ENCODE measurements at places on chromosomes 6 and 20.
A peak's percentile ranks its signal among the peaks of the same experiment; 100 is the strongest.

GRCh38 chr6:53358440-53359094 lies 9.8 kb upstream of the ELOVL5 start:
- no peak for DNase-seq

DNA sequence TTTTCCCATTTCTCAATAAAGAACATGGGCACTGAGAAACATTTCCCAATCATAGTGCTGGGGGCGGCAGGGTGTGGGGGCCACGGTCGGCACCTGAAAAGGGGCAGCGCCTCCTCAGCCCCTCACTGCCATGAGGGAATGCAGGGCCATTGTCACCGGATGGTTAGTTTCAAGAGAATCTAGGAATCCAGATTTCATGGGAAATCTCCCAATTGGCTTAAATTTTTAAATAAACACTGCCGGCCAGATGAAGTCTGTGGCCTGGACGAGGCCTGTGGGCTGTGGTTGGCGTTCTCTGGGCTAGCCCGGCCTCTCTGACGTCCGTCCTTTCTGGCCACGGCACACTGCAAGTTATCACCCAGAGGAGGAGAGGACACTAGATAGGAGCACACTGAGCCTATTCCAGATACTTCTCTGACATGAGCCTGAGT lies 25.6 kb downstream of the MANBAL start:
- DNase-seq: no peak

- no peak for DNase-seq
Measured at GRCh38 chr6:38025451-38025850, 205.9 kb downstream of the ZFAND3 start.

DNA sequence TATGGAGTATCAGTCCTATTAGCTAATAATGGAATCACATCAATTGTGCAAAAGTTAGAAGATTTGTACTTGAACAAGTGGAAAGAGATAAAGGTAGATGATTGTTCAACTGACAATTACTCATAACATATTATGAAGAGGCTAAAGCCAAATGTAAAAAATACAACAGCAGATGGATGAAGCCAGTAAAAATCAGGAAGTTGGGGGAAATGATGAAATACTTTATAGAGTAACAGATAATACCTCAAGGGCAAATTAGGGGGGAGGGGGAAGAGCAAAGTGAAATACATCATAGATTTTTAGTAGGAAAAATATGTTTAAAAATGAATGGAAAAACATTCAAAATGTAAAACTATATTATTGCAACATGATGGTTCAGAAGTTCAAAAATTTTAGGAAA lies 114.0 kb downstream of the PDSS2 start:
- DNase-seq: no peak

DNA sequence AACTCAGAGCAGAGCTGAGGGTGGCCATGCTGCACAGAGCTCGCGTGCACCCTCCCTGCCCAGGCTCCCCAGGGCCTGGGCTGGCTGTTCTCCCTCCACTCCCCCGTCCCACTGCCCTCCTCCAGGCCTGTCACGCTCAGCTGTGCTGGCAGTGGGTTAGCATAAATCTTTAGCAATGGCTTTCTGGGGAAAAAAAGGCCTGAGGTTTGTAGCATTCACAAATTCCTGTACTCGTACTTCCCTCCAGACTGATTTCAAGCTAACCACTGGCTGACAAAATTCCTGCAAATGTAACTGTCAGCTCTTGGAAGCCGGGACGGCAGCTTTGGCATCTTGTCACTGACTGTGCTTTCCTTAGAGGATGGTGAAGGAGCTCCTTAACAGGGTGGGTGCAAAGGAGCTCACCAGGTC lies 22.3 kb upstream of the SMOC2 start:
- no peak for DNase-seq

- no peak for DNase-seq
Measured at GRCh38 chr20:11918391-11918845, 725 bp downstream of the BTBD3 start.

DNA sequence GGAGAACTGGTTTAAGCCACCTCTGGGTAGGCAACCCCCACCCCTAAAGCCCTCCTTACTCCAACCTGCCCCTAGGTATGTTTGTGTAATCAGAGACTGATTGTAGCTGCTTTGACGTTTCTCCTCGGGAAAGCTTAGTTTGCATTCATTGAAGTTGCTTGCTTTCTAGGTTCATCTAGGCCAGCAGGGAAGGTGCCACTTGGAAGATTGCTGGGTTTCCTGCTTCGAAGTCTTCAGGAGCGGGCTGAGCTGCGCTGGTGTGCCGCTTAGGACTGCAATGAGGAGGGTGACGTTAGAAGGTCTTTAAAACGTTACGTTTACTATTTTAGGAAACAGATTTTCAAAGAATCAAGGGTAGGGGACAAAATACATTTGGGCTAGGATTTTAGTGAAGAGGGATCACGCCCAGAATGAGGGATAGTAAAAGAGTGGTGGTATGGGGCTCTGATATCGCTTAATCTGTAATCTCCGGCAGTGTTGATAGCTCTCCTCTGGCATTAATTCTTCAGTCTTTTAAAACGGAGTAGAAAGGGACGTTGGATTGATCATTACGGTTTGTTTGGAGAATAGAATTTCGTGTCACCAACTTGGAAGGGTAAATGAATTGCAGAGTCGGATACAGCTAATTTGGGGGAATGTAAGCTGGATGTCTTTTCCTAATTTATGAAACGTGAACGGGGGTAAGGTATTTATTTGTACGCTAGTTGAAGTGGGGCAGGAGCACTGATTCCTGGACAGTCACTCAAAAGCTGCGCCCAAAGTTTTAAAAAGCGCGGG lies 92.6 kb upstream of the PRDM1 start:
- no peak for DNase-seq

DNA sequence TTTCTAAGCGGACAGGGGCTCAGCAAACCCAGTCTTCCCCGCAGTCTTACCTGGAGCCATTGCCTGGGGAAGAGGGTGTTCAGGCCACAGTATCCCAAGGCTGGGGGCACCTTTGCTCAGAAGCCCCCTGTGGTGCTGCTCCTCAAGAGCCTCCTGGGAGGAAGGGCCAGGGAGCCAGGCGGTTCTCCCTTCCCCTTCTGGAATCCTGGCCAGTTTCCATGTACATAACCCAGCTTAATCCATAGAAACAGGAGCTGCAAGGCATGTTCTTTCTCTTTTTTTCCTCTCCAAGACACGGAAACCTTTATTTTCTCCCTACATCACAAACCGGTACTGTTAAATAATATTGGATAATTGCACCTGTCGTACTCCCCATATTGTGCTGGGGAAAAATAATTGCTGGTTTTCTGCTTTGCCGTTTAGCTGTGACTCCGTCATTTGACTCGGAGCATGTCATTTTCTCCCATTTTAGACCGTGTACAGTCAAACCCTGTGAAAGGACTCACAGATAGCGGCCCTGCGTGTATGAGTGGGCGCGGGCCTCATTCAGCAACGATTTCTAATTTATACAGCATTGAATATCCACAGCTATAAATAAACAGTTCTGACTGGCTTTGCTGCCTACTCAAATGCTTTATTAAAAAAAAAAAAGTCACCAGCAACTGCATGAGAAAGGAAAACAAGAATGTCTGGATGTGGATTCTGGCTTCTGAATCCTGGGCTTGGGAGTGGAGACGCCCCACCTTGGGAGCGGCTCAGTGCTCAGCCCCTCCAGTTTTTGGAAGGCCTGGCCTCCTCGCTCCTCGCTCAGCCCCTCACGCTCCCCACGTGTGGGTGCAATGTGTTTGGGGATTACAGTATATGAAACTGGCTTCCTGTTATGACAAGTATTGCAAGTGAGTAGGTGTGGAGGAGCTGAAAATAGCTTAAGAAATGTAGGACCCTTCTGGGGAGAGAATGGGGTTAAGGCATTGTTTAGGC lies 67.3 kb downstream of the ADTRP start:
- no peak for DNase-seq

- no peak for DNase-seq
Measured at GRCh38 chr20:20341371-20341770, 26.5 kb upstream of the INSM1 start.

DNA sequence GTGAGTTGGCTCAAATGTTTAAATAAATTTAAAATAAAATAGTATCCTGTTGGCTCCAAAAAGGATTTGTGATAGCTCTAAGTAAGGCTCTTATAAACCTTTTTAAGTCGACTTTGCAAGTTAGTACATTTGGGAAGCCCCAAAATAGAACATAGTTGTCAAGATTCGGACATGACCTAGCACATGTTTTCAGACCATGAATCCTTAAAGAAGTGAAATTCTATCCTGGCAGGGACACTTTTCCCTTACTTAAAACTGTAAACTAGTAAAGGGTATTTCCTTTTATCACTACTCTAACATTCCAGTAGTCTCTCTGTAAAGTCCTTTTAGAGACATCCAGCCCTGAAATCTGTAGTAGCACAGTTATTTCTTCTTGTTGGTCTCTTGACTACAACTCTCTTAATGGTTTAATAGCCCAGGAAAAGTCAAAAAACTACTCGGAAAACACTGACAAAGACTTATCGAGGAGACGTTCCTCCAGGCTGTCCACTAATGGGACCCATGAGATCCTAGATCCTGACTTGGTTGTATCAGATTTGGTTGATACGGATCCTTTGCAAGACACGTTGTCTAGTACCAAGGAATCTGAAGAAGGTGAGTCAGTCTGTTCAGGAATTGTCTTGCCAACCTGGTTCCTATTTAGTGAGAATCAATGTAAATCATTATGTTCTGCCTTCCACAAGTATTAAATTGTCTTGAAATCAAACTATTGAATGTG lies 83.6 kb downstream of the SCAND1 start:
- no peak for DNase-seq

DNA sequence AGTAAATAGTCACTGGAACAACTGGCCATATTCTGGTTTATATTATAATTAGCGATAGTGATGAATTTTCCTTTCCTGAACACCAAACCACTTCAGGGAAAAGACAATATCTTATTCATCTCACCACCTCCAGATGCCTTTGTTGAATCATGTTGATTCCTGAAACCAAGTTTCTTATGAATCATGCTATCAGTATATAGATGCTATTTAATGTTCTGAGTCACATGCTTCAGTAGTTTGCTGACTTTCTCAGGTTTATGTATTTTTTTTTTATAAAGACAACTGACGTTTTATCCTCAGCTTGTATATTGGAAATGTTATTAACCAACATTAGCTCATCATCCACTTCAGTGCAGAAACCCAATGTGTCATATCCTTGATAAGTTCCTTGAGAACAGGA lies 710.2 kb upstream of the POU3F2 start:
- no peak for DNase-seq

GRCh38 chr6:89952686-89953085 lies 58.4 kb downstream of the GJA10 start:
- no peak for DNase-seq

DNA sequence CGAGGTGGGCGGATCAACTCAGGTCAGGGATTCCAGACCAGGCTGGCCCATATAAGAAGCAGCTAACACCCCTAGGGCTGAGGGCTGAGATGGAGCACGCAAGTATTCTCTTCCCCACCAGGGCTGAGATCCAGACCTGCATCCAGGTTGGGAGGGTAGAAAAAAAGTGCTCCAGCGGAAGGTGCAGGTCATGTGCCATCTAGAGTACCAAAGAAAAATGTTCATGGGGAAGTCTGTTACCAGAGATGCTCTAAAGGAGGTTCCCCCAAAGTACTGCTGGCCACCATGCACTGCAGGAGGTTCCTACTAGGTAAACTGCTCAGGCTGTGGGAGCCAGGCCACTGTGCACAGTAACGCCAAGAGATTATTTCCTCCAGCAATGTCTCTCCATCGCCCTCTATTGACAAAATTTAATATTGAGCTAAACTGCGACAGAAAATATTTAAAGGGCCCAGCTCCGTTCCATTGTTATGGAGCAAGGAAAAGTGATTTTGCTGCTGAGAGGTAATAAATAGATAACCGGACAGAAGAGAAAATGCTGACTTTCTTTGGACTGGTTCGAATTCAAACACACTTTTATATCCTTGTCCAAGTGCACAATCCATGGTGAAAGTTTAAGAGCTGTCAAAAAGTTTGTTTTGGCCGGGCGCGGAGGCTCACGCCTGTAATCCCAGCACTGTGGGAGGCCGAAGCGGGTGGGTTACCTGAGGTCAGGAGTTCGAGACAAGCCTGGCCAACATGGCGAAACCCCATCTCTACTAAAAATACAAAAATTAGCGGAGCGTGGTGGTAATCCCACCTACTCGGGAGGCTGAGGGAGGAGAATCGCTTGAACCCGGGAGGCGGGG lies 159.9 kb downstream of the OR2B2 start:
- peak; percentile 80 for DNase-seq

- DNase-seq: no peak
Measured at GRCh38 chr6:142544199-142544838, 242.5 kb downstream of the ADGRG6 start.

- no peak for DNase-seq
Measured at GRCh38 chr20:10468340-10468845, 33.3 kb downstream of the SLX4IP start.

DNA sequence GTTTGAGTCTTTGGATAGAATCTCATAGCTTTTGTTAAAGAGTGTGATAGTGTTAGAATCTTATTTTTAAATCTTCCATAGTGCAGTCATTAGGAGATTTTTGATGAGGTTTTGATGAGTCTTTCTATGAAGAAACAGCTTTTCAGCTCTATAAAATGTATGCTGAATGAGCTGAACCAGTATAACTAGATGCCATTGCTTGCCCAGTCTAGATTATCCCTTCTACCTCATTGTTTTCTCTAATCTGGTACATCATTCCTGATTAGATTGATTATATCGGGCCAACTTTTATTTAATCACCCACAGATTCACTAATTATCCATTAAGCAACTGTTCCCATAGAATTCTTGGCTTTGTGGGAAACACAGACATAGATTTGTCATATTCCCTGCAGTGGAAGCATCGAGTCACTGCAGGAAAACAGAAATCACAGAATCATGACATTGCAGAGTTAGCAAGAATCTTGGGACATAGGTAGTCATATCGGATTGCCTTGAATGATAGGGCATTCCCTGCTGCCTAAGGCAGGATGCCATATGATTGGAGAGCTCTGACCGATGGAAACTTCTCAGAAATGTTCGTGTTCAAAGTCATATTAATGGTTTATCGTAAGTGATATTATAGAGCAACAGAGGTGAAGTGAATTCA lies 882.7 kb upstream of the FLRT3 start:
- no peak for DNase-seq

DNA sequence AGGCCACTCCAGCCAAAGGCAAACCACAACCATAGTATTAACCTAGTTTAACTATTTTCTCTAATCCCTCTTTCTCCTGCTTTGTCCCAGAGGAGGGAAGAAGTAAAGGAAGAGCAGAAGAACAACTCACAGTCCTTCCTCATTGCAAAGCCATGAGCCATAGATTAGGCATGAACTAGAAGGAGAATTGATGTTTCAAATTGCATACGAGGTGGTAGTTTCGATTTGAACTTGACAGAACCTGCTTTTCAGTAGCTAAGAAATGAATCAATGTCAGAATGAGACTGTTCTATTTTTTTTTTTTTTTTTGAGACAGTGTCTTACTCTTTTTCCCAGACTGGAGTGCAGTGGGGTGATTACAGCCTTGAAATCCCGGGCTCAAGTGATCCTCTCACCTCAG lies 48.3 kb downstream of the PROKR2 start:
- DNase-seq: no peak

- no peak for DNase-seq
Measured at GRCh38 chr6:71268735-71269437, 19.7 kb upstream of the OGFRL1 start.

- DNase-seq: no peak
Measured at GRCh38 chr6:5679691-5680090, 327.0 kb downstream of the NRN1 start.

- DNase-seq: no peak
Measured at GRCh38 chr6:140897349-140897748, 1235.4 kb upstream of the GJE1 start.

Measured in HS-27A (cell line).